IMR-90 (cell line): ENCODE measurements at places on chromosomes 4 and X. TPM values are rescaled to one million over a fixed set of nuclear protein-coding genes. Genes with fewer than 3 reads are reported as not detected.

- DNase-seq: peak; percentile 85
Observed at GRCh38 chrX:69158166-69158980, 6.9 kb downstream of the PJA1 start.

The FGB gene
- not detected in 2 replicates for total RNA-seq

DNA sequence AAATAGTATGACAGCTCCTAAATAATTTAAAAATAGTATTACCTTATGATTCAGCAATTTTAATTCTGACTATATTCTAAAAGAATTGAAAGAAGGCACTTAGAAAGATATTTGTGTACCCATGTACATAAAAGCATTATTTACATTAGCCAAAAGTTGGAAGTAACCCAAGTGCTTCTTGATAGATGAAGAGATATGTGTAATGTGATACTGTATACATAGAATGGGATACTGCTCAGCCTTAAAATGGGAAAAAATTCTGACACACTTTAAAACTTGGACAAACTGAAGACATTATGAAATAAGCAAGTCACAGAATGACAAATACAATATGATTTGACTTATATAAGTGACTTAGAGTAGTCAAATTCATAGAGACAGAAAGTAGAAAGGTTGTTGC, 112.2 kb downstream of the IDS start:
- no peak for DNase-seq

The PNMA6A gene
- 0.18 and 0.28 TPM in 2 replicates for total RNA-seq

DNA sequence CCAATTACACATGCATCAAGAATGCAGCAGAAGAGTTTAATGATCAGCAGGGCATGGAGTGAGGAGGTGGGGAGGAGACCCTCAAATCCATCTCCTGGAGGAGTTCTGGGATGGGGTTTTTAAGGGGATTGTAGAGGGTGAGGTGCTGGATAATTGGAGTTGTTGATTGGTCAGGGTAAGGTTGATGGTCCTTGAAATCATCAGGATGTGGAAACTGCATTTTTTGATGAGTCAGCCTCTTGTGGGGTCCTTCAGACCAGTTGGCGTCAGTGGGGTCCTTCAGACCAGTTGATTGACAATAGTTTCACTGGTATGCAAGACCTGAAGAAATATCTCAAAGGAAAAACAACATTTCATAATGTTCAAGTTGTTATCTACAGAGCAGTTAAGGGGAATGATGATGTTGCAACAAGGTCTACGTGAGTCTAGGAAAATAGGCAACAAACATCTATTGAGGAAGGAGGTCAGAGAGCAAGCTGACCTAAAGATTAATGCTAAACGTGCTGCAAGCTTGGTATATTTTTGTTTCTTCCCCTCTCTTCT, 88.3 kb downstream of the NRK start:
- DNase-seq: no peak

- peak; percentile 48 for DNase-seq
Observed at GRCh38 chrX:152822383-152823086, 8.0 kb downstream of the CETN2 start.

- DNase-seq: no peak
Observed at GRCh38 chr4:4750187-4750586, 109.3 kb upstream of the MSX1 start.

DNA sequence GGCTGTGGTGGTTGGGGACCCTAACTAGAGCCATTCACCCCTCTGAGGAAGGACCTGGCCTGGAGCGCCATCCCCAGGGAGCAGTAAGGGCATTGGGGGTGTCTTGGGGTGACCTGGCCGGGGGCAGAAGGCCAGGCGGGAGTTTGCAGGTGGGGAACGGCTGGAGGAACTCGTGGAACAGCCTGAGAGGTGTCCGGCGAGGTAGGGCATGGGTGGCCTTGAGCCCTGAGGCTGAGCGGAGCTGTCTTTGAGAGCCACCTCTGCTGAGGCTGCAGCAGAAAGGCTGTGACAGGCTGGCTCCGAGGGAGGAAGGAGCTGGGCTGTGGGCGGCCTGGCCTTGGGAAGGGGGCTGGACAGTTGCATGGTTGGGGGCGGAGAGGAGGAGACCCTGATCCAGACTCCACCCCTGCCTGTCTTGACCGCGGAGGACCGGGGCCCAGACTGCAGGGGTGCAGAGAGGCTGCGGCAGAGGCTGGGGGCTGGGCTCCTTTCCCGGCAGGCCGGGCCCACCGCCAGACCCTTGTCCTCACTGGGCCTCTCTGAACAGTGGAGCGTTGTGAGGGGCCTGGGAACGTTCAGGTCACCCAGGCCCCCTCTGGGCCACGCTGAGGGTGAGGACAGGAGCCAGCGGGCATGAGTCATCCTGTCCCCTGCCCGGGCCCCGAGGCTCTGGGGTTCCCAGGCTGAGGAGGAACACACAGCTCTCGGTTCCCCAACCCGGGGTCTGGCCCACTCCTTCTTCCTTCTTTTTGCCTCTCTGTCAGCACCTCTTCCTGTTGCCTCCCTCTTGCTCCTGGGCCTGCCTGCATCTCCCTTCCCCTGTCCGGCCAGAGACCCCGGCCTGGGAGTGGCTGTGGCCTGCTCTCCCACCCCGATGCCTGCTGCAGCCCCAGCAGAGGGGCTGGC, 8.1 kb downstream of the SH3BP2 start:
- DNase-seq: peak; percentile 37

The TCEAL1 gene
- 9.1 and 15.0 TPM in 2 replicates for total RNA-seq

The CXCR3 gene
- not detected in 2 replicates for total RNA-seq

GRCh38 chrX:109472939-109473735, 8.7 kb downstream of the GUCY2F start:
- DNase-seq: peak; percentile 31

DNA sequence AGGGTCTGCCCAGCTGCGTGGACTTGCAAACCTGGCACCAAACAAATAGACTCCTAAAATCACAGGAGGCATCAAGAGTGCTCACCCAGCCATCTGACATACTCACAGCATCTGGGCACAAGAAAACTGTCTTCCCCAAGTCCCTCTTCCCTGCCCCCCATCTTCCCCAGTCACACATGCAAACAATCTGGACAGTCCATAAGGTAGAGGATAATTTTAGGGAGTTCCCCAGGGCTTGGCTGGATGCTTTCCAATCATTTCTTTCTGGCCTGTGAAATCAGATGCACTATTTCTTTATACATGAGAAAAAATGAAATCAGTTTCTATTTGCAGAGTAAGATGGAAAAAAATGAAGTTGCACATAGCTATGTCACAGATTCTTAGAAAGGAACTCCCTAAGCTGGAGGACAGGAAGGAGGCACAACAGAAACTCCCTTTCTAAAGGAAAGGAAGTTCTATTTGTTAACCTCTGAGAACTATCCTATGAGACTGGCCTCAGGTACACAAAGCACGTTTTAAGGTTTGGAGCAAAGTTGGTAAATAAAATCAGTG, 342.3 kb downstream of the HNRNPD start:
- no peak for DNase-seq

DNA sequence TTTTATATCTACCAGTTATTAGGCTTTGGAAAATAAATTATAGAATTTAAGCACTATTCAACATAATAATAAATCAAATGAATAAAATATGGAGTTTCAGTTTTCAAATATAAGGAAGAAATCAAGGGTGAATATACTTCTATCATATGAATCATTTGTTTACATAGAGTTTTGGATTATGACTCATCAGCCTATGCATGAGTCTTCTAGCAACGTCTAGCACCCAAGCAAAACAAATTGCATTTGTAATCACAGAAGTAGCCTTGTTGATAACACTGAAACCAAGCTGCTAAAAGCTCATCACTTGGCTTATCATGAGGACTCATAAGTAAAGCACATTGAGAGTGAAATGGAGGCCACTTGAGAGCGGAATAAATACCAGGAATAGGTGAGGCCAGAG, 434.6 kb downstream of the PCDH11X start:
- DNase-seq: peak; percentile 10

DNA sequence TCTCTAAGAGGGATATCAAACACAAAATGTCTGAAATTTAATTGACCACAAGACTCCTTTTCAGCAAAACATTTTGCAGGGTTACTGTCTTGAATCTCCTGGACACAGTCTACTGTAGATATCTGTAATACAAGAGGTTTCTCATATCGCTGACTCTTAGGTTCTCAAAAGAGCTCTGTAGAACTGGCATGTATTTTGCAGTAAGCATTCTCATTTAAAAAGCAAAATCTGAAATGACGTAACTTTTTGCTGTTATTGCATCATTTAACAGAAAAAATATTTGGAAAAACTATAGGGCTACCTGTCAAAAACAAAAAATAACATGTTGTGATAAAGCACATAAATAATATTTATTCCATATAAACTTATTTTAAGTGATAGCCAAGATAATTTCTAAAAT, 114.2 kb downstream of the CDS1 start:
- no peak for DNase-seq

GRCh38 chr4:3481783-3482393, 18.8 kb downstream of the DOK7 start:
- no peak for DNase-seq

DNA sequence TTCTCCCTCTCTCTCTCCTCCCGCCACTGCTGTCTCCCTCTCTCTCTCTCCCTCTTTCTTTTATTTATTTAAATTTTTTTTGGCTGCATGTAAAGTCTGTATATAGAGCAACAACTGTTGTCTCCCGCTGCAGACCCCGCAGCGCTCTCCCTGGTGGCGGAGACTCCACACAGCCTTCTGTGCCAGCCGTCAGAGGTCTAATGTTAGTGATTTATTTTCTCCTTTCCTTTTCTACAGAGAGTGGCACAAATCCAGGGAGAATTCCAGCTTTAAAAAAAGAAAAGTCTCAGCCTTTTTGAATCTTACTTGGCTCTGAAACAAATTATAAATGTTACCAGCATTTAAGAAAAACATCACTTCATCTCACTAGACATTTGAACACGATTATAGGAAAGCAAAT, 106.2 kb downstream of the FAM9B start:
- no peak for DNase-seq

DNA sequence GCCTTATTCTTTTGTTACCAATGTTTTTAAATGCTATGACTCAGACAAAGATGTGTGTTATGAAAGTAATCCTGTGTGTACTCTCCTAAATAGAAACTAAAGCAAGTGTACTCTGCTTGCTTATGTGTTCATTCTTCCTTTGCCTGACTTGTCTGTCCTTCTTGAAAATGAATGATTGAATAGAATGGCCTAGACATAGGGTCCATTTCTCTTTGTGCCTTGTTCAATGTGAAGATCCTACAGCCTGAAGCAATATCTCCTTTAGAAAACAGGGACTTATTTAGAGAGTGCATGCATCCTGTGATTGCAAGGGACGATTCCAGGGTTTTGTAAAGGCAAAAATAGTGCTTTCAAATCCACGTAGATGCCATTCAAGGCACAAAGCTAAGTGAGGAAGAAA, 343.6 kb upstream of the TACR3 start:
- no peak for DNase-seq

- no peak for DNase-seq
Observed at GRCh38 chrX:120468071-120468470, 1.0 kb downstream of the LAMP2 start.

- DNase-seq: no peak
Observed at GRCh38 chr4:85092536-85092935, 126.0 kb upstream of the WDFY3 start.

The GLOD5 gene
- not detected in 2 replicates for total RNA-seq

- no peak for DNase-seq
Observed at GRCh38 chr4:186149872-186150271, 41.5 kb upstream of the CYP4V2 start.

DNA sequence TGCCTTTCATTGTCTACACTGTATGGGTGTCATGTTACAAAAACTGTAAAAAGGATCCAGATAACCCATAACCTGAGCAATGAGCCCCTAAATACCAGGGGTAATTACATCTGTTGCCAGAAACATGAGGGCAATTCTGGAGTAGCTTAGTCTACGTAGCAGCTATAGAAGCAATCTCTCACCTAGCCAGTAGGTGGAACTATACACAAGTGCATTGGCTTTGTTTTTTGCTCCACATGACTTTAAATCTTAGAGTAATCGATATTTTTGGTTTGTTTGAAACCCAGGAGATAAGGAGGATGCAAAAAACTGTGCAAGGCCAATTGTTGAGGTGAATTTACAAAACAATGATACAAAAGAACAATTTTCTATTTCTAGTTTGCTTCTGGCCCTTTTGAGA, 57.5 kb downstream of the GPR82 start:
- peak; percentile 56 for DNase-seq

The APBB2 gene
- 64.7 and 75.5 TPM in 2 replicates for total RNA-seq

DNA sequence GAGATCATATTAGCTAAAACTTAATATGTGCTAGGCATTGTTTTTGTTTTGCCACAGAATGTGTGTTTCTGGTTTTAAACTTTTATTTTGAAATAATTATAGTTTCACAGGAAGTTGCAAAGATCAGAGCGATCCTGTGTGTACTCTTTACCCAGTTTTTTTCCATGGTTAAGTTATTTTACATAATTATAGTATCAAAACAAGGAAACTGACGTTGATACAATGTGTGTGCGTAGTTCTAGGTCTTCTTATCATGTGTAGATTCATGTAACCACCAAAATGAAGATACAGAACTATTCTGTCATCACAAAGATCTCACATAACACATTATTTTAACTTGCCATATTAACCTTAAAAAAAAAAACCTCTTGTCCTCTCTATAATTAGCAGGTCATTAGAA, 69.2 kb downstream of the BLTP1 start:
- DNase-seq: no peak

The FAM114A1 gene
- total RNA-seq: 507 and 649 TPM in 2 replicates

- DNase-seq: no peak
Observed at GRCh38 chr4:125316401-125316790, 1.6 kb downstream of the FAT4 start.
